ENCODE measurements at places on chromosomes 5 and 9. TPM values are rescaled to one million over a fixed set of nuclear protein-coding genes. Genes with fewer than 3 reads are reported as not detected.

KLF9 gene
- 26.4 TPM for total RNA-seq

KIAA0825 gene
- 0.97 TPM for total RNA-seq

ZNF346 gene
- total RNA-seq, result 13.8 TPM

CDH18 gene
- total RNA-seq, result not detected

TRIM23 gene
- total RNA-seq, result 17.6 TPM

MZB1 gene
- total RNA-seq, result 0.16 TPM

ALDH1A1 gene
- 3,182 TPM for total RNA-seq

TMEM252 gene
- total RNA-seq, result not detected

DAB2 gene
- total RNA-seq, result 43.9 TPM

CAMK2A gene
- total RNA-seq, result not detected

MACIR gene
- 6.0 TPM for total RNA-seq

ARL14EPL gene
- total RNA-seq, result not detected

RPL12 gene
- total RNA-seq, result 727 TPM

GABRA6 gene
- not detected for total RNA-seq

ADAM19 gene
- 25.4 TPM for total RNA-seq

PCDHGB3 gene
- total RNA-seq, result 8.4 TPM
